ENCODE measurements at places on chromosomes 1 and 21. TPM values are rescaled to one million over a fixed set of nuclear protein-coding genes. Genes with fewer than 3 reads are reported as not detected.
A peak's percentile ranks its signal among the peaks of the same experiment; 100 is the strongest.

DNA sequence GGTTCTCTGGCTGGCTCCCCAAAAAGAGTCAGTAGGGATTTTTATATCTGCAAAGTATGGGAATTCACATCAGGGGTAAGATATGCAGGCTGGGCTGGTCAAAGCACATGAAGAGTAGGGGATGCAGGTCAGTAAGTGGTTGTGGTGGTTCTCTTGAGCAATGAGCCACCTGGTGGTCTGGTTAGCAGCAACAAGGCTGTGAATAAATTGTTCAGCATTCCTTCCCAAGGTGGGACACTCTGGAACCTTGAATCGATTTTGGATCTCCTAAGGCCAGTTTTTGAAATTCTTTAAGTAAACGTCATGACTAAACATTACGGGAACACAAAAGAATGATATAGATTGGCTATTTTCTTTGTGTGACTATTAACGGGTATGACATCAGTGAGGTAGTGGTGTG, 563.0 kb upstream of the NEGR1 start:
- no peak for DNase-seq

GRCh38 chr1:236311040-236311439, 29.3 kb upstream of the ERO1B start:
- no peak for DNase-seq

- peak; percentile 26 for DNase-seq
These were observed 20.7 kb downstream of the FOXO6 start for GRCh38 chr1:41381692-41382479.

GRCh38 chr1:58143972-58144697, 402.4 kb downstream of the OMA1 start:
- no peak for DNase-seq

- DNase-seq, result no peak
These were observed 17.2 kb downstream of the BSND start for GRCh38 chr1:55015731-55016620.

DNA sequence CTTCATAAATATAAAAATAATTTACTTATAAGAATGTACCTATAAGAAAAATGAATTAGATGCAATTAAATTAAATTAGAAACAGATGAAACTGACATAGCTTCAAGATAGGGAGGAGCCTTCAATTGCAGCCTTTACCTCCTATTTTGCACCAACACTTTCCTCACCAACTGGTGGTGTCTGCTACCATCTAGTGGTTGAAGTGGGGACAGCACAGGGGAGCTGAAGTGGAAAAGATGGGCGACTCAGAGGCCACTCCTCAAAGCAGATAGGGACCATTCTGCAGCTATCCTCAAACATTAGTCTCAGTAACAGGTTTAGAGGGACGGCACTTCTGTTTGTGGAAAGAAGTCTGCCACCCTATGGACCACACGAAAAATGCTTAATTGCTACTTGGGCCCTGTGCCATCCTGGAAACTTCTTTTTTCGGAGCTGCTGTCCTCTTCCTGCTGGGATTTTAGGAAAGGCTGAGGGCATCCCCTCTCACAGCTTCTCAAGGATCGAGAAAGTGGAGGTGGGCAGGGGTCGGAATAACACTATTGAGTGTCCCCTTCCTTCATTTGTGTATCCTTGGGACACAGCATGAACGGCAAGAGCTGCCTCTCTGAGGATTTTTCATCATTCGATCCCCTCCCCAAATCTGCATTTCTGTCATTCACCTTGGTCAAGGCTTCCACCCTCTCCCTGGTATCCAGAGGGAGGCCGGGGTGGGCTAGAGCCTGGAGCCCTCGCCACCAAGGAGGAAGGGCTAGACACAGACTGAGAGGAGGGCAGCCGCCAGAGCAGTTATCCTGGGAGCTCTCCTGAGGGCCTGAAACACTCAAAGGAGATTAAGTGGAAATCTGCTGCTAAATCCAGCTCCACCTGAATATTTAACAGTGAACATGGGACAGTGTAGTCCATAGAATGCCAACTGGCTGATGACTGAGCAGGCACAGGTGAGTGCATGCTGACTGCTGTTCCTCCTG, 9.6 kb downstream of the PROK1 start:
- peak; percentile 76 for DNase-seq

DNA sequence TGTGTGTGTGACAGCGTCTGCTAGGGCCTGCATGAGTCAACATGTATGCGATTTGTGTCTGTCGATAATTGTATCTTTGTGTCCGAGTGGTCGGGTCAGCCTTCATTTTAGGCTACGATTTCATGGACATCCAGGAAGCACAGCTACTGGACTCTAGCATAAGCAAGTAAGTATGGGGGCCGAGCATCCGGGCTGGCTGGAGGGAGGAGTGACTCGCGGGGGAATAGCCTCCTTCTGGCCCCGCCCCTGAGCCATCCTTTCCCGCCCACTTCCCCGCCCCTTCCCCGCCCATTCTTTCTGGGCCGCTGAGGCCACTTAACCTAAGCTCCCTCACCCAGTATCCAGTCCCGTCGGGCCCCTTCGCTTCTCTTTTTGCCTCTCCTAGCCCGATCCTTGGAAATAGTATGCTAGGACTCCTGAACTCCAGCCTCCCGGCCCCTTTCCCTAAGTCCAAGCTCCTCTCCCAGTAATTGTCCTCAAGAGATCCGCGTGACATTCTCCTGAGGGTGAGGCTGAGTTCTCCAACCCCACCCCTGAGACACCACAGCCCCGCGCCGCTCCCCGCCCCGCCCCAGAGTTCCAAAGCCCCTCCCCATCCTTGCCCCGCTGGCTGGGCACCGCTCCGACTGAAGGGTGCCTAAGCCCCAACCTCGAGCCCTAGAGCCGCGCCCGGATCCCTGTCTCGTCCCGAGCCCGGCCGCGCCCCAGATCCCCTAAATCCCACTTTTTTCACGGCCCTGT, 1.2 kb downstream of the MAP3K6 start:
- peak; percentile 76 for DNase-seq

DNA sequence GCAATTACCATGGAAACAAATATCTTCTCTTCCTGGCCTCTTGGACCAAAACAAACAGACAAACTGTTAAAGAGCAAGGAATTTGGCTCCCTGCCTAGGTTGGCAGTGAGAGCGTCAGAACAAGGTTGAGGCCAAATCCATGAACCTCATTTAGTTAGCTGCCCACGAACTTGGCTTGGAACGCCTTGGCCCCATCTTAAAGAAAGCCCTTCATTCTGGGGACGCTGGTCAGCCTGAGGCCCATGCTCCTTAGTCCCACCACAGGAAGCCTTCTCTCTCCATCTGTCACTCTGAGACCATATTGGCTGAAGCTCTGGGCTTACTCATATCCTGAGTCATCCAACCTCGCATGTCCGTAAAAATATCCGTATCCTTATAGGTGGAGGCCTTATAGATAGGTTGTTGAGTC, 62.4 kb upstream of the DIRAS3 start:
- no peak for DNase-seq

DNA sequence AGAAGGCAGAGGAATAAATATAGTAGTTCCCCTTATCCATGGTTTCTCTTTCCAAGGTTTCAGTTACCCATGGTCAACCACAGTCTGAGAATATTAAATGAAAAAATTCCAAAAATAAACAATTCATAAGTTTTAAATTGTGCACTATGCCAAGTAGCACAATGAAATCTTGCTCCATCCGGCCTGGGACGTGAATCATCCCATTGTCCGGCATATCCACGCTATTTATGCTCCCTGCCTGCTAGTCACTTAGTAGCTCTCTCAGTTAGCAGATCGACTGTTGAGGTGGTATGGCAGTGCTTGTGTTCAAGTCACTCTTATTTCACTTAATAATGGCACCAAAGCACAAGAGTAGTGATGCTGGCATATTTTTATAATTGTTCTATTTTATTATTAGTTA, 58.6 kb upstream of the ARHGAP29 start:
- no peak for DNase-seq

- no peak for DNase-seq
These were observed 141.3 kb upstream of the NCAM2 start for GRCh38 chr21:20856926-20857325.

GRCh38 chr1:44481701-44482100, 76.6 kb downstream of the RNF220 start:
- DNase-seq, result no peak

DNA sequence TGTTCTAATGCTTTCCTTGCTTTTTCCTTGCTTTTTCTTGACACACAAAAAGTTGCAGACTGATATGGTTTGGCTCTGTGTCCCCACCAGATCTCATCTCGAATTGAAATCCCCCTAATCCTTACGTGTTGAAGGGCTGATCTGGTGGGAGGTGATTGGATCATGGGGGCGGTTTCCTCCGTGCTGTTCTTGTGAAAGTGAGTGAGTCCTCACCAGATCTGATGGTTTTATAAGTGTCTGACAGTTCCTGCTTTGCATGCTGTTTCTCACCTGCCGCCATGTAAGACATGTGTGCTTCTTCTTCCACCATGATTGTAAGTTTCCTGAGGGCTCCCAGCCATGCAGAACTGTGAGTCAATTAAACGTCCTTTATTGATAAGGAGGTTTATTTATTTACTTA, 11.3 kb downstream of the SPATA17 start:
- DNase-seq, result no peak

DNA sequence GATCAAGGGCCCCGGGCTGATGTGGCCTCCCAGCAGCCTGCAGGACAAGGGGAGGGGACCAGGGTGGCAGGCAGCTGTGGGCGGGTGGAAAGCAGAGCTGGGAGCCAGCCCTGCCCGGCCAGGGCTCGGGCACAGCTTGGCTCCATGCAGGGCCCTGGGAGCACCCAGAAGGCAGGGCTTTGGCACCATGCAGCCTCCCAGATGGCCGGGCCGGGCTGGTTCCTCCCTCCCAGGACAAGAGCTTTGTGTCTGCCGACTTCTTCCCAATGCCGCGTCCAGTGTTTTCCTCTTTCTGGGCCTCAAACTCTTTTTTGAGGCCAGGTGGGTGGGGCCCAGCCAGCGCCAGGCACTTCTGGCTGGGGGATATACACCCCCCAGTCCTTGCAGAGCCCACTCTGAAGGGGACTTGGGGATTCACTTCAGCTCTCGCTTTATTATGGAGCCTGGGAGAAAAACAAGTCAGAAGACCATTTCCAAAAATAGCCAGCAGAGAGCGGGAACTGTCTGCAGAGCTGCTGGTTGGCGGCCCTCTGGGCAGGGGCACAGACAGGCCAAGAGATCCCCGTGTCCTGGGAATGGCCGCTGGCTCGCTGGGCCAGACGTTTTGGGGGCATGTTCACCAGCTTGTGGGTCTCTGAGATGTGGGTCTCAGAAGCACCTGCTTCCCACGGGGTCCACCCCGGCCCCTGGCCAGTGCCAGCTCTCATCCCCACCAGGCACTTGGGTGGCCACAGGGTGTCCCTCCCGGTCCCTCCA, 103.8 kb upstream of the ARHGEF16 start:
- DNase-seq, result no peak

- DNase-seq, result no peak
These were observed 61.8 kb downstream of the CENPF start for GRCh38 chr1:214664651-214665433.

DNA sequence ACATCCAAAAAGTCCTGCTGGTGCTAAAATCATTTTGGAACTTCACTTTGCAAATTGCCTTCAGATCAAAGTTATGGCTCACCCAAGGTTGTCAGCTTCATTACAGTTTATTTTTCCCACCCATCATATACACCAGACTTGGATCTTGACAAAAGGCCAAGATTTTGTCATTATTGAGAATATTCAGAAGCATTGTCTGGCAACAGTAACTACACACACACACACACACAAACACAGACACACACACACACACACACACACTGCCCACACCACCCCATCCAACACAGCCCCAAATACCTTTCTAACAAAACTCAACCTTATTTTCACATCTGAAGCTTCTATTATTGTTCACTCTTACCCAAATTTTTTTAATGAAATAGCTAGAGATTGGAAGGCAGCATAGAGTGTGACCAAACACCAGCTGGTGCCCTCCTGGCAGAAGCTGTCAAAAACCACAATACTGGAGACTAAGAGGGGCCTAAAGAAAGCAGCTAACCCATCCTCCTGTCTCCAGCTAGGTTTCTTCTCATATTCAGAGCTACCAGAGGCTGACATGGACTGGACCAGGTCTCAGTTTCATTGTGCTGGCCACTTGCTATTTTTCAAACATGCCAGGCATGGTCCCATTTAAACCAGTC, 139.1 kb upstream of the ZC3H11B start:
- no peak for DNase-seq

GRCh38 chr1:97906567-97907241, 14.1 kb downstream of the DPYD start:
- no peak for DNase-seq

- DNase-seq, result no peak
These were observed 67.9 kb downstream of the CACNA1E start for GRCh38 chr1:181551249-181551648.

Gene MMEL1
- 0.72 TPM for total RNA-seq

Gene TMPRSS2
- total RNA-seq, result 0.73 TPM

Gene AK5
- total RNA-seq, result 13.9 TPM

Gene SLC22A15
- total RNA-seq, result 0.50 TPM

Gene PTGER3
- total RNA-seq, result 0.46 TPM

Gene DMRTB1
- total RNA-seq, result not detected
